Kidney (tissue), 22 donors: ENCODE measurements at places on chromosomes 12 and 14.

- DNase-seq = peak; percentile 96
Observed at GRCh38 chr12:109291521-109292341, 17.4 kb downstream of the FOXN4 start.

DNA sequence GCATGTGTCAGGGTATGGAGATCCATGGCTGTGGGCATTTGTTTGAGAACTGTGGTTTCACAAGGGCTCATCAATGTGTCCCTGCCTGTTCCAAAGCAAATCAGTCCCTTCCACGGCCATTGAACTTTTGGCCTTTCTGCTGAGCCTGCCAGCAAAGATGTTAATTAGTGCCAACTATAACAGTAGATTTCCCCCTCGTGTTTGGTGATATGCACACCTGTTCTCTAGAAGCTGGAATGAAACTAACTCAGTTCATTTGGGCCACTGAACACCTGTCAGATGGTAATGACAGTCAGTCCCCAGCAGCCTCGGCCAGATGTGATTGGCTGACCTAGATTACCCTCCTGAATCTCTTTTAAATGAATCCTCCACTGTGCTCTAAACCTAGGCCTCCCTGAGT lies 43.2 kb downstream of the IRAK3 start:
- DNase-seq = no peak

DNA sequence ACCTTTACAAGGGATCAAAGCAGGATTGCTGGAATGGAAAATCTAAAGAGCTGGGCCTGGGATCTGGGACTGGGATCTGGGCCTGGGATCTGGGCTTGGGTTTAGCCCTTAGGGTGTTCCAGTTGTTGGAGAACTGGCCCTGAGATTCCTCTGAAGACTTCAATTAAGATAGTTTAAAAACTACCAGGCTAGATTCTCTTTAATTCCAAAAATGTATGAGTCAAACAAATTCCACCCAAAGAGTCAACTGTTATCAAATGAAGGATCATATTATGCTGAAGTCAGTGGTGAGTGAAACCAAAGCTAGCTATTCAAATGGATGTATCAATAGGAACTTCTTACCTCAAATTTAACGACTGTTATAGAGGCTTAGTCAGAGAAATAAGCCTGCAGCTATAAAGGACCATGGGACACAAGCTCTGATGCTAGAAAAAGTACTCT lies 40.5 kb downstream of the LIMA1 start:
- no peak for DNase-seq

DNA sequence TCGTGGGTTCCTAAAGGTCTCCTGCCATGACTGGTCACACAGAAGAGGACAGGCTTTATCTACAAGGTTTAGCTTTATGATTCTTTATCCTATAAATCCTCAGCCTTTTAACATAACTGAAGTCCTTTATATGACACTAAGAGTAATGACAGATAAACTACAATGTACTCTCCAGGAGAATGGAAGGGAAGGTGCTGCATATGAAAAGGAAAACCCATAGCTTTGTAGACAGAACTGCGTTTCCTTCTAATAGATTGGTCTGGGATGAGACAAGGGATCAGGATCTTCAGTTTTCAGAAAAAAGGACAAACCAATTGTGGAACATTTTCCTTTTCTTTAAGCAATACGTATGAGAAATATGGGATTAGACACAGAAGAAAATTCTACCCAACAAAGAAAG lies 201.1 kb upstream of the NPAS3 start:
- no peak for DNase-seq

GRCh38 chr14:55771242-55771981 lies 191.4 kb downstream of the KTN1 start:
- DNase-seq = no peak

DNA sequence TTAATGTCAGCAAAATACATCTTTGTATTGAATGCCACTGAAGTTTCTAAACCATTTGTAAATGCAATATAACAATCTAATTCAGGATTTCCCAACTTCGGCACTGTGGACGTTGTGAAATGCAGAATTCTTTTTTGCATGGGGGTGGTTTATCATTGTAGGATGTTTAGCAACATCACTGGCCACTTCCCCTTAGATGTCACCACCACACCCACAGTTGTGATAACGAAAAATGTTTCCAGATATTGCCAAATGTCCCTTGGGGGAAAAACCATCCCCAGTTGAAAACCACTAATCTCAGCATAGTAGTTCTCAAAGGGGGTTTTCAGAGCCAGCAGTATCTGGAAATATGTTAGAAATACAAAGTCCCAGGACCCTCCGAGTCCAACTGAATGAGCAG lies 203.3 kb downstream of the NAV3 start:
- no peak for DNase-seq

- DNase-seq = no peak
Observed at GRCh38 chr12:30652034-30652696, 43.5 kb downstream of the IPO8 start.

- DNase-seq = peak; percentile 74
Observed at GRCh38 chr12:1583421-1584078, 10.8 kb downstream of the FBXL14 start.

- DNase-seq = no peak
Observed at GRCh38 chr14:105733081-105734065, 207.0 kb downstream of the TMEM121 start.

- peak; percentile 77 for DNase-seq
Observed at GRCh38 chr14:69129264-69129880, 23.5 kb downstream of the DCAF5 start.

GRCh38 chr14:93941293-93941910 lies 14.3 kb downstream of the FAM181A start:
- DNase-seq = no peak

GRCh38 chr14:104278214-104278534 lies 139.8 kb downstream of the KIF26A start:
- DNase-seq = no peak

- no peak for DNase-seq
Observed at GRCh38 chr14:92164958-92165357, 43.2 kb downstream of the CPSF2 start.

DNA sequence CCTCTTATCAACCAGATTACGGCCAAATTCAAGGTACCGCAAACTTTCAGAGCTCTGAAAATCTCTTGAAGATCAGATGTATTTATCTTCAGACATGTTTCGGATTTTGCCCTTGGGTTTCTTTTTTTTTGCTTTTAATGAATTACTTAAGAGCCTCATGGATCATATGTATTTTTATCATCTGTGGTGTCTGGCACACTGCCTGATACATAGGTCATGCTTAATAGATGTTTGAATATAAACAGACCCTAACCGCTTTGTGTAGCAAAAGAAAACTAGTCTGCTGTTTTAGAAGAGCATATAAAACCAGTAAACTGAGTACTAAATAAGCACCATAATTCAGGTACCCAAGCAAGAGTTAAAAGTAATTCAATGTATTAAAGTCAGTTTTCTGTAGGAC lies 20.1 kb upstream of the TBK1 start:
- no peak for DNase-seq

- no peak for DNase-seq
Observed at GRCh38 chr12:26028953-26029735, 70.7 kb downstream of the RASSF8 start.

- DNase-seq = no peak
Observed at GRCh38 chr12:15605881-15606590, 183.2 kb downstream of the EPS8 start.

GRCh38 chr14:103022685-103023044 lies 34.7 kb downstream of the CDC42BPB start:
- DNase-seq = no peak

- no peak for DNase-seq
Observed at GRCh38 chr14:55638665-55639064, 58.7 kb downstream of the KTN1 start.

DNA sequence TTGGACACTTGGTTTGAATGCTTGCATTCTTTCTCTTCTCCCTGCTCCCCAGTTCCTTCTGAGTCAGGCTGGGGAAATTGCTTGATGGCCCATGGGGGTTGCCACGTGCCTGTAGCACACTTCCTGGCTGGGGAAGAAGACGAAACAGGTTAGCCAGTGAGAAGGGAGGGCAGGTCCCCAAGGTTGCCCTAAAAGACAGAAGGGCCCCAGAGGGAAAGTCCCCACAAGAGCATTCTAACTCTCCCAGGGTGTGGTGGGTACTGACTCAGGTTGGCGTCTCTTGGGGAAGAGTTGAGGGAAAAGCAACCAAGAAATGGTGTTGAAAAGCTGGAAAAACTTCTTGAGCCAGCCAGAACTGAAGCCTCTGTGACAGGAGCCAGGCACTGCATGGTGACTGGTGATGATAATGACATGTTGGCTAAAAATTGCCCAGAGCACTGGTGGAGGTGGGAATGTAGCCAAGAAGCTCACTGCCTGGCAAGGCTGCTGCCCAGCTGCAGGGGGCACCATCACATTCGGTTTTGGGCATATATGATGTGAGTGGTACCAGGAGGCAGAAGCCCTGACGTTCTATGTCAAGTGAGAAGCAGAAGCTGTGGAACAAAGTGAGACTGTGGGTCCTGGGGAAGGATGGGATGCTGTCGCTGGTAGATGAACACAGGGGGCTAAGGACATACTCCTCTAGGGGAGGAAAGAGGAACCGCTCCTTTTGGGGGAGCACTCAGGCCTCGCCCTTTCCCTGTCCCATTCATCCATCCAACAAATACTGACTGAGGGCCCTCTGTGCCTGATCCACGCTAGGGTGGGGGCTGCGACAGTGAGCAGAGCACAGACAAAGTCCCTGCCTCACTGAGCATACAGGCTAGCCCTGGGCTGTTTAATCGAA lies 8.1 kb upstream of the RABGGTA start:
- DNase-seq = no peak

DNA sequence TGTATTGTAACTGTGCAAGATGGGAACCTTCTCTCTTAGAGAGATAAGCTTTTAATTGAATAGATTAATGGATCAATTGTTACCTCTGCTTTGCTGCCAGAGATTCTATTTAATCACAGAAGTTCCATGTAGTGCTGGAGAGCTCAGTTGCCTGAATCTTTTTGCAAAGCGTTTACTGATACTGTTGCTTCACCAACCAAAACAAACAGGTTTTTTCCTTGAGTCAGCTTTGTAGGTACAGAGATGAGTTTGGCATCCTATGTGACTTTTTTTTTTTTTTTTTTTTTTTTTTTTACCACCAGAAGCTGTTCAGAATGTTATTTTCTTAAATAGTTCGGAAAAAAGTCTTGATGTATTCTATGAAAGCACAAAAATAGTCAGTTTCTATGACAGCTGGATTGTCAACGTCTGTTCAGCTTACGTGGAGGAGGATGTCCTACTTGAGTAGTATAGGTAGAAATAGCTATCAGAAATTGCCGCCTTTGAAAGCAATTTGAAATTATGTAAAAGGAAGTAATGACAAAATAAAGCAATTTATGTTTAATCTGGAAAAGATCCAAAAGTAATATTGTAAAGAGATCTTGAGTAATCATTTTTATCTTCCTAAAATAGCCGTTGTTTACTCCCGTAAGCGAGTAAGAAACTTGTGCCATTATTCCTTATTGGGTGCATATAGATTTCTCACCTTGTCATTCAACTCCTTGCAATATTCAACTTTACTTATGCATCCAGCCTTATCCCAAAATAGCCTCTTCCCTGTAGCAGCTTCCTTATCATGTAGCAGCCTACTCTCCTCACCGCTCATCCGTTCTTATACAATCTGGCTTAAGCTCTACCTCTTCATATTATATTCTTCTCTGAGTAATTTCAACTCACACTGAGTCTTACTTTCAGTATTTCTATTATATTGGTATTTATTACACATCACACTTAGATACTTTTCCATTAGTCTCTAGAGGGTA lies 5.2 kb downstream of the LRRK2 start:
- DNase-seq = no peak

DNA sequence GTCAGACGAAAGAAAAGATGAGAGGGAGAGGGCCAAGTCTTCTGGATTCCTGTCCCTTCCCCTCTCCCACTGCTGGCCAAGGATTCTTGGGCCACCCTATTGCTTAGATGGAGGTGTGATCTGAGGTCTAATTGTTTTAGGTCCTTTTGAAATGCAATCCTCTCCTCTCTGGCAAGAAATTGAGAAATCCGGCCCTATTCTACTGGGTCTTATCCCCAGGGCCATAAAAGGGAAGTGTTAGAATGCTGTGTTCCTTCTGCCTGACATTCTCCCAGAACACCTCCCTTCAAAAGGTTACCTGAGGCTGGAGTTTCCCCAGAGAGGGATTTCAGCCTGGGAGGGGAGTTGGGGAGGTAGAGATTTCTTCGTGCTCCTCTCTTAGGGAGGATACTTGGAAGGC lies 4.4 kb downstream of the WNT5B start:
- DNase-seq = no peak

DNA sequence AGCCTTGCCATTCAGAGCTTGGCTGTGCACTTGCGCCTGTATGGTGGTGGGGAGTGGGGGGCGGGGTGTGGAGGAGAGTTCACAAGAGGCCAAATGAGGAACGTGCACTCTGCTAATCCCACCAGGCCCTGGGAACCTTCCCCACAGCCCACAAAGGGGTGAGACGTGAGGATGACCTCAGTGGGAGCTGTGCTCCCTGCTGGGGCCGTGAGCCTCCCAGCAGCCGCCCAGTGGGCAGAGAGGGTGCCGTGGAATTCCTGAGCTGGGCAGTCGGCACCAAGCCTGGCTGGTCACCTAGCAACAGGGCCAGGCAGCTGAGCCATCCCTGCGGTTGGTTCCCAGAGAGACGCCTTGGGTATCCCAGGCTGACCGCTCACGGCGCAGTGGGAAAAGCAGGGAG lies 53.7 kb downstream of the CCNK start:
- DNase-seq = no peak

GRCh38 chr12:41956353-41956752 lies 188.3 kb downstream of the GXYLT1 start:
- no peak for DNase-seq

- DNase-seq = no peak
Observed at GRCh38 chr14:101755591-101756324, 5.8 kb upstream of the PPP2R5C start.

- DNase-seq = no peak
Observed at GRCh38 chr14:104739546-104740516, 13.1 kb upstream of the SIVA1 start.

GRCh38 chr12:14948672-14949071 lies 10.3 kb upstream of the ERP27 start:
- DNase-seq = peak; percentile 62

DNA sequence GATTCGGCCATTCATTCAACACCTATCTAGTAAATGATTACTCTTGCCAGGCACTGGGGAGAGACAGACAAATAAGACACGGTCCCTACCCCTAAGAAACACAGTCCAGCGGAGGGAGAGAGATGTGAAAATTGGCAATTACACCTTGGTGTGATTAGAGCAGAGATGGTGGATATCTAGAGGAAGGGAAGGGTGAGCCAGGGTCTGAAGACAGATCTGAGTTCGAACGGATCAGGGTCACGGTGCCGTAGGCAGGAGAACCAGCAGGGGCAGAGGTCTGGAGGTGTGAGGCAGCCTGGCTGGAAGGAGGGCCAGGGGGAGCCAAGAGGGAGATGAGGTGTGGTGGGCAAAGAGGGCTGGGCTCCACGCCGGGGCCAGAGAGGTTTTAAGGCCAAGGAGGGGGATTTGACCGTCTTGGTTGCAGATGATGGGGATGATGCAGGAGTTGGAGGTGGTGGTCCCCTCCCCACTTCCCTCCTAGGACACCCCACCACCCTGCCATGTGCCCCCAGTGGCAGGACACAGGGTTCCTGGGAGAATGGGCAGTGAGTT lies 27.1 kb downstream of the FAM222A start:
- DNase-seq = no peak

- peak; percentile 17 for DNase-seq
Observed at GRCh38 chr14:26124896-26125438, 472.9 kb downstream of the NOVA1 start.

- DNase-seq = no peak
Observed at GRCh38 chr12:5267603-5268423, 164.1 kb upstream of the NTF3 start.
